PC-3 (cell line): ENCODE measurements at places on chromosomes 3 and 15. TPM values are rescaled to one million over a fixed set of nuclear protein-coding genes. Genes with fewer than 3 reads are reported as not detected.

DNA sequence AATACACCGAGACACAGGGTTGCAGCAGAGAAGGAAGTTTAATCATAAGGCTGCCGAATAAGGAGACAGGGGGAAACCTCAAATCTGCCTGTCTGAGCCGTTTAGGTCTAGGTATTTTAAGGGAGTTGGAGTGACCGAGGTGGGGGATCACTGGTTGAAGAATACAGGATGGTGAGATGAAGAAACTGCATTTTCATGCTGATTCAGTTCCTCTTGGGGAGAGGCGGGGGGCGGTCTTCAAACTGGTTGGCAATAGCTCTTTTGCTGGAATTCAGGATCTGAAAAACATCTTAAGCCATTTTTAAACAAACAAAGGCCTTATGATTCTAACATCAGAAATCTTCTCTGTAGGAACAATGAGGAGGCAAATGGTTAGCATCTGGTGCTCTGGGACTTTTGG, 699.5 kb upstream of the CFAP20DC start:
- DNase-seq, result no peak
- H3K36me3 ChIP-seq, result no peaks in the 10 kb centered on the region
- no peaks in the 10 kb centered on the region for H3K27me3 ChIP-seq
- no peaks in the 10 kb centered on the region for H3K4me1 ChIP-seq
- H3K4me3 ChIP-seq, result no peak overlapping the region

The LRTM1 gene
- total RNA-seq, result not detected in 2 replicates

DNA sequence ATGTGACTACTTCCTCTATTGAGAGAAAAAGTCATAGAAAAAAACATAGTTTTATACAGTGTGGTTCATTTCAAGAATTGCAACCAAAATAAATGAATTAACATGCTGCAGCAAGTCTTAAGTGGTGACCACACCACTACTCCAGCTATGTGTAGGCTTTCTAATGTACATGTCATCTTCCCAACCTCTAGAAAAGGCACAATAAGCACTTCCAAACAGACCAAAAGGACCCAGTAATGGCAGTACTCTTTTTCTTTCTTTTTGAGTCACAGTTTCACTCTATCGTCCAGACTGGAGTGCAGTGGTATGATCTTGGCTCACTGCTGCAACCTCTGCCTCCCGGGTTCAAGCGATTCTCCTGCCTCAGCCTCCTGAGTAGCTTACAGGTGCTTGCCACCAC, 219.3 kb upstream of the KBTBD8 start:
- no peaks in the 10 kb centered on the region for H3K36me3 ChIP-seq
- H3K27me3 ChIP-seq, result no peaks in the 10 kb centered on the region

GRCh38 chr3:184594371-184595001, 32.9 kb downstream of the EPHB3 start:
- no peaks in the 10 kb centered on the region for H3K4me1 ChIP-seq
- no peaks in the 10 kb centered on the region for H3K27me3 ChIP-seq
- H3K27ac ChIP-seq, result no peak overlapping the region
- no peak overlapping the region for H3K4me3 ChIP-seq
- no peaks in the 10 kb centered on the region for H3K36me3 ChIP-seq
- DNase-seq, result no peak

The HOMER2 gene
- 22.6 and 29.5 TPM in 2 replicates for total RNA-seq

The ACKR4 gene
- not detected in 2 replicates for total RNA-seq

GRCh38 chr3:52683611-52684010, 2.1 kb downstream of the PBRM1 start:
- H3K4me1 ChIP-seq, result peaks cover 44% of the 10 kb centered on the region
- H3K27me3 ChIP-seq, result no peaks in the 10 kb centered on the region

The GOLGA6L2 gene
- total RNA-seq, result not detected in 2 replicates

- no peak overlapping the region for H3K27ac ChIP-seq
- H3K27me3 ChIP-seq, result 0 out of 2 replicates have a peak, but pooled peaks cover 3% of the 10 kb centered on the region
- no peaks in the 10 kb centered on the region for H3K4me1 ChIP-seq
- no peak overlapping the region for H3K4me3 ChIP-seq
These were observed 482.5 kb upstream of the WNT5A start for GRCh38 chr3:55969634-55970033.
